Right renal cortex interstitium (tissue), 3 donors: ENCODE measurements at places on chromosomes 6 and 20.

DNA sequence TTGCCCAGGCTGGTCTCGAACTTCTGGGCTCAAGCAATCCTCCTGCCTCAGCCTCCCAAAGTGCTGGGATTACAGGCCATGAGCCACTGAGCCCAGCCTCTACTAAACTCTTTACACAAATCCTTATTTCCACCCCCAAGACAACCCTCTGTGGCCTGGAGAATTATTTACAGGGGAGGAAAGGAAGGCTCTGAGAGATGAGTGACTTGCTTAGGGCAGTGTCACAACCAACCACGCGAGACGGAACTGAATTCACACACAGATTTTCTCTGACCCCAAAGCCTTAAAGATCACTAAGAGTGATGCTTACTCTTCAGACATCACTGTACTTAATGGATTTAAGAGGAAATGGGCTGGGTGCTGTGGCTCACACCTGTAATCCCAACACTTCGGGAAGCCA is 86.2 kb downstream of the RIPOR3 start:
- DNase-seq, result no peak

DNA sequence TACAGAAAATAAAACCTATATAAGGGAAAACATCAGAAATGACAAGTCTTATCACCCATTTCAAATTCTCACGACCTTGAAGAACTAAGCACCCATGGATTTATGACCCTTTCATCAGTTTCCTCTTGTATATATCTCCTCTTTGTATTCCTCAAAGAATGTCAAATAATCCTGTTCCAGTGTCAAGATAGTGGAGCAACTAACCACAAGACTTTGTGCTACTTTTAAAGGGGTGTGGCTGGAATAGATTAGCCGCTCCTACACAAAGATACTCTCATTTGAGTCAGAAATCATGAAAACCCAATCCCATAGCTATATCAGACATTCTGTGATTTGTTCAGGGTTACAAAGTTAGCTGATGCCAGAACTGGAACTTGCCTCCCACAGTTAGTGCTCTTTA is 6.6 kb downstream of the REPS1 start:
- no peak for DNase-seq

DNA sequence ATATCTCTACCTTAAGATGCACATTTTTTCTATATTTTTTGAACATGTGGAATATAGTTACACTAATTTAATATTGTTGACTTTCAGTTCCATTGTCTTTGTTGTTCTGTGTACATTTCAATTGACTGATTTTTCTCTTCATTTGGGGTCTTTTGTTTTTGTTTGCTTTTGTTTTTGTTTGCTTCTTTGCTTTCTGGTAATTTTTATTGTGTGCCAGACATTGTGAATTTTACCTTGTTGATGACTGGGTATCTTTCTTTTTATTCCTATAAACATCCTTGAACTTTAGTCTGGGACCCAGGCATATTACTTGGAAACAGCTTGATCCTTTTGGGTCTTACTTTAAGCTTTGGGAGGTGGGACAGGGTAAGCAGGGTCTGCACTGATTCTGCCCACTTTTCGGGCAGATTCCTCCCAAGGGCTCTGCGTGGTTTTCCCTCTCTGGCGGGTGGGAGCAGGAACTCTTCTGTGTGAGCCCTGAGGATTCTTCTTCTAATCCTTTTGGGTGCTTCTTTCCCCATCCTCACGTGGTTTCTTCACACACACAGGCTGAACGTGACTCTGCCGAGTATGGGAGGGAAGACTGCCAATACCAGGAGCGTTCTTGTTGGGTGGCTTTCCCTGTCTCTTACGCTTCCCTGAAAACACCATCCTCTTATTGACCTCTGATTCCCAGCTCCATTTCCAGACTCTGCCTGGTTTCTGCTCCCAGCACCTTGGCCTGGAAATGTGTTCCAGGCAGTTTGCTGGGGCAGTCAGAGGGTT is 200.5 kb downstream of the ARID1B start:
- no peak for DNase-seq

DNA sequence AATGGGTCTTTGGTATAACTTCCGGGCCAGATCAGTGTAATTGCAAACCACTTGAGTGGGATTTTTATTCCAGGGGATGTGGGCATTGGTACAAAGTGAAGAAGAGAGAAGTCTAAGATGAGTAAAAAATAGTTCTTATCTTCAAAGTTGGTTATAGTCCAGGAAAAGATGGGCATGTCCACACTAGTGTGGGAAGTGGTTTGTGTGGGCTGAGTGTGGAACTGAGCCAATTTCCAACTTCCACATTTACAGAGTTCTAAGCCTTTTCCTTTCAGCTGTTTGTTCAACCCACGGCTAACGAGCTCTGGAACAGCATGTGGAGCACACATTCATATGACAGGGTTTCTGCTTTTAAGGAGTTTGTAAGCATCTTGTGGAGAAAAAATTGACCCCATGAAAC is 72.3 kb upstream of the IFNGR1 start:
- DNase-seq, result no peak

DNA sequence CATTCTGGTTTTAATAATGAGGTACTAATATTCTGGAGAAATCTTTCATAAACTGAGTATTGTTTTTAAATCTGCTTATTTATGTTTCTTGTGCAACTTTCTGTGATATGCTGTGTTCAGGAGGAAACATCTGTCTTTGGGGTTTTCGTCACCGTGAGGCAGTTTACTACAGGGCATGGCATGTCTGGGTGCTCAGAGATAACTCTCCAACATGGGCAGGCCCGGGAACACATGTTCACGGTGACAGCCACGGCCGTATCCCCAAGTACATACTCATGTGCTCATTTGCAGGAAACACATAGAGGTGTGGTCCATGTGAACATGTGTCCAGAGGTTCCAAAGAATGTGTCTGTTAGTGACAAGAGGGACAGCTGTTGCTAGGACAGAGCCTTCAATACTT is 62.1 kb upstream of the CNKSR3 start:
- DNase-seq, result no peak

- no peak for DNase-seq
Measured at GRCh38 chr20:20582734-20583133, 129.7 kb downstream of the RALGAPA2 start.

- DNase-seq, result no peak
Measured at GRCh38 chr20:13809373-13809772, 24.5 kb downstream of the NDUFAF5 start.

DNA sequence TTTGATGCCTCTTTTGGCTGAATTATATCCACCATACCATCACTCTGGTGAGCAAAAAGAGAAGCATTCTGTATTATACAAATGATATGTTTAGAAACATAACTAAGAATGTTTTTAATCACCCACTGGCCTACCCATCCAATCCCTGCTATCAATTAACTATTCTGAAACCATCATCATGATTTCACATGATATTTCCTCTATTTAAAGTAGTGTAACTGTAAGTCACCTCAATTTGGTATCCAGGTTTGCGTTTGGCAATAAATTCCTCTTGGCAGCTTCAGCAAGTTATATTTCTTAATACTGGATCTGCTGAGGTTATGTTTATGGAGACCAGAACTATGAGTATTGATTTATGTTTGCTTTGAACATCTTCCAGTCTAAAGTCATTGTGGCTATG is 332.1 kb downstream of the UTRN start:
- DNase-seq, result no peak

DNA sequence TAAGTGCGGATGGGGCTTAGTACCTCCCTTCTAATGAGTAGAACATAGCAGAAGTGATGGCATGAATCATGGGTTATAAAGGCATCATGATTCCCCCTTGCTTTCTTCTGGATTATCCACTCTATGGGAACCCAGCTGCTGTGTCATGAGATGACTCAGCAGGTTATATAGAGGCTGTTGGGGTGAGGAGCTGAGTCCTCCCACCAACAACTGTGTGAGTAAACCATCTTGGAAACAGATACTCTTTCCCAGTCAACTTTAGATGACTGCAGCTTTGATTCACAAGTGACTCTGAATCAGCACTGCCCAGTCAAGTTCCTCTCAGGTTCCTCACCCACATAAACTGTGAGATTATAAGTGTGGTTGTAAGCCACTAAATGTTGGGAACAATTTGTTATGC is 46.3 kb downstream of the FAM83B start:
- no peak for DNase-seq

DNA sequence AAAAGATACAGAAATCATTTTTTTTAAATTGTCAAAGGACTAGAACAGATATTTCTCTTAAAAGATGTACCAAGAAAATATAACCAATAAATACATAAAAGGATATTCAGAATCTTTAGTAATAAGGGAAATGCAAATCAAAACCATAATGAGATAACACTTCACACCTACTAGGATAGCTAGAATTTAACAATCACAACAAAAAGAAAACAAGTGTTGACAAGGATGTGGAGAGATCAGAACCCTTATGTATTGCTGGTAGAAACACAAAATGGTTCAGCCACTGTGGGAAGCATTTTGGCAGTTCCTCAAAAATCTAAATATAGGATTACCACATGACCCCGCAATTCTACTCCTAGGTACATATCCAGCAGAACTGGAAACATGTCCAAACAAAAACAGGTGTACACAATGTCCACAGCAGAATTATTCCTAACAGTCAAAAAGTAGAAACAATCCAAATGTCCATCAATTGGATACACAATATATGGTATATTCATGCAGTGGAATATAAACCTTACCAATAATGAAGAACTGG is 211.0 kb downstream of the LRFN2 start:
- DNase-seq, result no peak

GRCh38 chr6:142863981-142864380 is 81.0 kb downstream of the HIVEP2 start:
- no peak for DNase-seq
